Fibroblast of skin of scalp (primary cell): ENCODE measurements at places on chromosomes 4 and X.

- peak; percentile 42 for DNase-seq
Measured at GRCh38 chr4:153362184-153362583, 17.7 kb downstream of the MND1 start.

DNA sequence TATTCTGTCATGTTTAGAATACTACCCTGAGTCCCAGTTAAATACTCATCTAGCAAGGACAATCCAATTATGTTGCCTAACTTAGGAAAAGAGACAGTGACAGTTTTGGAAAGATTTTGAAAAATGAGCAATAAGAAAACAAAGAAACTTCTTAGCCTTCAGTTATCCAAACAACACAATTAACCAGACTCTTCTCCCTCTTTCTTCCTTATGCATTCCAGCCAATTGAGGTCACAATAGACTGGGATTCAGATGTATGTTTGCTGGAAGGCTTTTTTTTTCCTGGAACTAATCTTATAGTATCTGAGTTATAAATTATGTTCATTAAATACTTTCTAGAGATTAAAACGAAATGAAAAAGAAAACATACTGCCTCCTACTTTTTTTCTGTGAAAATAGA, 109.6 kb downstream of the GUCY2F start:
- DNase-seq = peak; percentile 72

- peak; percentile 47 for DNase-seq
Measured at GRCh38 chr4:106851726-106852125, 184.4 kb downstream of the DKK2 start.

DNA sequence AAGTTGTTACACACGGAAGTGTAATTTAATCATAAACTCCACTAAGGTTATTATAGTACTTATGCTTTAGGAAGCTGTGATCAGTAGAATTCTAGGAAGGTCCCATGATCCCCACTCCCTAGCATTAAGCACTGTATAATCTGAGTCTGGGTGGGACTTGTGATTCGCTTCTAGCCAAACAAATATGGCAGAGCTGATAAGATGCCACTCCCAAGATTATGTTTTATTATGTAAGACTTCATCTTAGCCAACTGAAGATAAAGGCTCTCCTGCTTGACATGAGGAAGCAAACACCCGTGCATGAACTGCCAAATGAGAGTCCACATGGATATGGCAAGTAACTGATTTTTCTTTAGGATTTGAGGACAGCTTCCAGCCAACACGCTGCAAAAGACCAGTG, 186.4 kb upstream of the NDST3 start:
- DNase-seq = no peak

DNA sequence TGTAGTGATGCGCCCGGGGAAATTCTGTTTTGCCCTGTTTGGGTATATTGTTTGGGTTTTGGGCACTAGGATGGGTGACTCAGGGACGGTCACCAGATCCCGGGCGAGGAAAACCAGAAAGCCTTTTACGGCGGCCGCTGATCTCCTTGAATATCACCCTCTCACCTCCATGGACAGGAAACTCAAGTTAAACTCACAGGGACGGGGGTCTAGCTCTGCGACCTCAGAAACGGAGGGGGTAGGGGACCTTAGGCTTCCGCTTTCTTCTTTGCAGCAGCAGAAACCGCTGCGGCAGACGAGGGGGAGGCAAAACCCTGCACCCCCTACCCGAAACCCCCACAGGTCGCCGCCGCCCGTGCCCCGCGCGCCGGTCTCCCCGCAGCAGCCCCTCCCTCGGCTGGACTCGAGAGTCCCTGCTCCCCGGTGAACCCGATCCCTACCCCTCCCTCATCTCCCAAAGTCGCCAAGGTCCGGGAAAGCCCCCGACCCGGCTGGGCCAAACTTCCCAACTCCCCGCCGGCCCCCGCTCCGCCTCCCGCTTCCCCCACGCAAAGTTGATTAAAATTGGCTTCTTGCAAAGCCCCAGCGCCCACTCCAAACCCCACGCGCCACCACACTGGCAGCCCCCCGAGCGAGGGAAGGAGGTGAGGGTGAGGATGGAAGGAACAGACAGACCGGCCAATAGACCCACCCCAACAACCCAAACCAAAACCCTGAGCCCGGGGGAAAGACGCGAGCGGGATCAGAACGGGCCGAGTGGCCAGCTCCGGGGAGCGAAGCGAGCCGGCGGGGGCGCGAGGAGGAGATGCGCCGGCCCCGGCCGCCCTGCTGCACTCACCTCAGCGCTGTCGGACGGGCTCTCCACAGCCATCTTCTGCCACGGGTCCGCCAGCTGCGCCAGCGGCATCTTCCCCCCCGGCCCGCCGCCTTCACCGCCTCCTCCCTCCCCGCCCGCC, 705 bp downstream of the RPS6KA3 start:
- peak; percentile 6 for DNase-seq

- DNase-seq = peak; percentile 20
Measured at GRCh38 chr4:3851211-3851610, 85.0 kb downstream of the ADRA2C start.
